ENCODE measurements at places on chromosomes 4 and X.

GRCh38 chr4:5839751-5840674 lies 52.9 kb downstream of the CRMP1 start:
- no peak for DNase-seq

GRCh38 chr4:170025523-170026252 lies 507 bp downstream of the MFAP3L start:
- no peak for DNase-seq

- DNase-seq, result no peak
These were observed 1074.5 kb upstream of the PRKX start for GRCh38 chrX:4787971-4788370.

GRCh38 chr4:165464813-165465381 lies 86.1 kb downstream of the CPE start:
- no peak for DNase-seq

DNA sequence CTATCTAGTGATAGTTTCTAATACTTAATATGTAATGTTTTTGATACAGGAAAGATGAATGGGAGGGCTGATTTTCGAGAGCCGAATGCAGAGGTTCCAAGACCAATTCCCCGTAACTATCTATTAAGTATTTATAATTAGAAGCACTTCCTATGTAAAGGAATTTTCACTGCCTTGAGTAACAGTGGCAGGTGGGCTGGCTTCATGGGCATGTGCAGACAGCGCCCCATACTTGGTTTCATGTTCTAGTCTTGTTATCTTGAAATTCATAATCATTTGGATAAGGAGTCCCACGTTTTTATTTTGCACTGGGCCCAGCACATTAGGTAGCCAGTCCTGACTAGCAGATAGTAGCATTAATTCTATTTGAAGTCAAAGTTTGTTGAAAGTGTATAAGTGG lies 1.7 kb downstream of the OCIAD1 start:
- no peak for DNase-seq

- no peak for DNase-seq
These were observed 67.4 kb upstream of the UGT2B10 start for GRCh38 chr4:68748181-68748991.

GRCh38 chr4:161949946-161950725 lies 213.7 kb downstream of the FSTL5 start:
- no peak for DNase-seq

- DNase-seq, result no peak
These were observed 29.1 kb downstream of the NAF1 start for GRCh38 chr4:163137581-163137980.

- no peak for DNase-seq
These were observed 1179.7 kb upstream of the ADGRL3 start for GRCh38 chr4:60020389-60020788.

DNA sequence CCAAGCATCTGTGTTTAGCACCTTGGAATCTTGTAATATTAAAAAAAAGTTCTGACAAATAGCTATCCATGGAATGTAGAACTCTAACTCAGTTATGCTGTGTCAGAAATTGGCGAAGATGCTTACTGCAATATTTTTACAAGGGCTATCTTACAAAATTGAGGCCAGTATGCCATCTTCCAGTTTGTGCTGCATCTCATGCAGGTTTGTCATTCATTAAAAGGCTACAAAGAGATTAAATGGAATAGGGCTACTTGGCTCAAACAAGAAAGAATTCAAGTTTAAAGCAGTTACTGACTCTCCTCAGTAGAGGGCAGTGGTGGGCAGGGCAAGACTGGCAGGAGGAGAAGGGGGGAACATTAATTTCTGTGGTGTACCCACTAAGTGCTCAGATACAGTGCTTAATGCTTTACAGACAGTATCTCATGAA lies 66.5 kb downstream of the SHROOM4 start:
- DNase-seq, result no peak

GRCh38 chr4:121675715-121676114 lies 21.1 kb downstream of the ANXA5 start:
- no peak for DNase-seq

DNA sequence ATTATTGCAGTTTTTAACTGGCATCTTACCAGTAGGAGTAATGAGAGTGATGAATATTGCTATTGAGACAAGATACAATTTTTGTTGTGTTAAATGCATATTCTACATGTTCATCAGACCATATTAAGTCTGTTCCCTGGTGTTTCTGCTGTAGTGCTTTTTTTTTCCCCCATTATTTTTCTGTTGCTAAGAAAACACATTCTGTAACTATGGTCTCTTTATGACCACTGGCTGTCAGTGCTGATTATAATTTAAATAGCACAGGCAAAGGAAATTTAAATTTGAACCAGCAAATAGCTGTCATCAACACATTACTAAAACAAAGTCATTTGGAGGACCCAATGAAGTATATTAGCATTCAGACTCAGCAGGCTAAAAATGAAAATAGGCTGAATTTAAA lies 98.3 kb upstream of the ANKRD50 start:
- DNase-seq, result no peak

- DNase-seq, result no peak
These were observed 72.4 kb upstream of the KLHL13 start for GRCh38 chrX:118189000-118189399.

- no peak for DNase-seq
These were observed 180.7 kb upstream of the ZFP42 start for GRCh38 chr4:187814737-187815465.

- DNase-seq, result no peak
These were observed 3.3 kb downstream of the PCDH10 start for GRCh38 chr4:133152330-133152821.

DNA sequence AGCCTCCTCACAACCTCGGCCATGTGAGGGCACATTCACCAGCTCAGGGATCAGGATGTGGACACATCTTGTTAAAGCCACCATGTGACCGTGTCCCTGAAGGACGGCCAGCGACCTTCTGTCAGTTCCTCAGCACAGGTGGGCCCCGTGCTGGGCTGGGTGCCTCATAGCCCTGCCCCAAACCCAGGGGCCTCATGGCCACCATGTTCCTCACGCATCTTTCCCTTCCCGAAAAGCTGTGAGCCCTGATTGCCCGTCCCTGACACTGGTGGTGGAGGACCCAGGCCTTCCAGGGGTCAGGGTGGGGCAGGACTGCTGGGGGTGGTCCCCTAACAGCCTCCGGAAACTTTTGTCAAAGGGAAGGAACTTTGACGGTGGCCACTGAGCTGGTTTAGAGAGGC lies 60.1 kb upstream of the ADRA2C start:
- DNase-seq, result no peak

DNA sequence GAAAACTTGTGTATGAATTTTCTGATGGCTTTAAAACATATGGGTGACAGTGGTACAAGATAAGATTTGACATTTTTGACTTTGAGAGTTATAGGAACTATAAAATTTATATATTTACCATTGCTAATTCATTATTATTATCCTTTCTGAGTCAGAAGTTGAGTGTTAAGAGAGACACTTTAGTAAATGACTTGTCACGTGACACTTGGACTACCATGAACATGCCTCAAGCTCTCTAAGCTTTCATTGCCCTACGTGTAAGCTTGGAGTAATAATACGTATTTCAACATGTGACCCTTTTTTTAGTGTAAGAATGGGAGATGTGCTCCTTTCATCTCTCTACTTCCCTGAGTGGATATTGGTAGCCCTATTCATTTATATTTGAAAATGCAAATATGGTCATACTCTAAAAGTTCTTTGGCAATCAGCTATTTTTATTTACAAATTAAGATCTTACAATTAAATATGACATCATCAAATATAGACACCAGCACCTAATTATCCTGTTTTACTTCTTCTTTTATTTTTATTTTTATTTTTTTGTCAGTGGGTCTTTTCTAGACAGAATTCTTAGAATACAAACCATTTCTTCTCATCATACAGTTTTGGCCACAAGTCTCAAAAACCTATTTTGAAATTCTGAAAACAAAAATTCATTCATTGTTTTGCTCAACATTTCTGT lies 837.0 kb downstream of the PDHA2 start:
- DNase-seq, result no peak

DNA sequence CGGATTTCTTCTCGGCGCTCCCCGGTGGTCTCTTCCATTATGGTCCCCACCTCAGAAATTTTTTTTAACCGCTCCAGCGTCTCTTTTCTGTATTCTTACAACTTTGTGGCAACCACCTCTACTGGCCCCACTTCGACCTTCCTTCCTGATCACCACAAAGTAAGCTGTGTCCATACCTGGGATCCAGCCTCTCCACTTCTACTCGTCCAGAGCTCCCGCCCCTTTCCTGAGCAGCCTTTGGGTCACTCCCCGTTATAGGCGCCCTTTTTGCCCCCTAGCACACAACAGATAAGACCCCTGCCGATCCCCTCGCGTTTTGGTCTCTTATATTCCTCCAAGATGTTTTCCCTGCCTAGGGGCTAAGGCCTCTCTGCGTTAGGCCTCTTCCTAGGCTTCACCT lies 557 bp downstream of the PIGG start:
- DNase-seq, result no peak

GRCh38 chr4:82293304-82293703 lies 80.5 kb downstream of the HNRNPD start:
- no peak for DNase-seq

- DNase-seq, result no peak
These were observed 96.3 kb upstream of the ADAMTS3 start for GRCh38 chr4:72665171-72665968.

DNA sequence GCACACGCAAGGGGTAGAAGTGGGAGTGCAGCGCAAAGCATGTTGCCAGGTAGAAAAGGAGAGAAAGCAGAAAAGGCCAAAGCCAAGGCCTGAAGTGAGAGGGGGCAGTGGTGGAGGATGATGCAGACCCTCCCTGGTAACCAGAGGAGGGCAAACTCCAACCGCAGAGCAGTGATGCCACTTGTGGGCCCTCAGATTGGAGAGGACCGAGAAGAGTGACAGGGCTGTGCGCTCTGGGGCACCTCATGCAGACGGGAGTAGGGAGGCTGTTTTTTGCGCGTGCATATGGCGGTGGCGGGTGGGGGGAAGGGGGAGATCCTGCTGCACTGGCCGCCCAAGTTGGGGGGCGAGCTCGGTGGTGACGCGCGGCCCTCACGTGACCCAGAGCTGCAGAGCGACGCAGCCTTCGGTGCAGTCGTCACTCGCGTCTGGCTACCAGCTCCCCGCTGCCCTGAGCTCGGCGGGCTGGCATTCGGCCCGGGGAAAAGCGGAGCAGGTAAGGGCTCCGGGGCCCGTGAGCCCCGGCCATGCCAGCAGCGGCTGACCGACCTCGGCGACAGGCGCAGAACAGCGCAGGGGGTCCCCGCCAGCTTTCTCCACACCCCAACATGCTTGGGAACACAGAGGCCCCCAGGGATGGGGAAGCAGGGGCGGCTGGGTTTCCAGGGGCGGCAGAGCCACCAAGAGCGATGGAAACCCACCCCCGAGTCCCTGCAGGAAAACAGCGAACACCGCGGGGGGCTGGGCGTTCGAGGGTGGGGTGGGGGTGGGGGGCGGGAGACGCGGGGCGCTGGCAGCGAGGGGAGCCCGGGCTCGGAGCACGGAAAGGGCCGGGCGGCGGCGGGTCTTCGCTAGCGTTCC lies at the start of gene BEX3:
TSS of gene BEX3 (plus strand) at position 421 of the 861 bp plus-strand sequence. CDS start 984 bp downstream, outside the sequence.
- no peak for DNase-seq

GRCh38 chr4:90648311-90648710 lies 521.1 kb downstream of the CCSER1 start:
- no peak for DNase-seq

GRCh38 chr4:2388429-2389182 lies 29.8 kb downstream of the ZFYVE28 start:
- DNase-seq, result no peak

- DNase-seq, result no peak
These were observed 444.9 kb downstream of the RAPGEF2 start for GRCh38 chr4:159547645-159548308.

GRCh38 chr4:118762155-118762554 lies 73.8 kb downstream of the SEC24D start:
- no peak for DNase-seq

GRCh38 chrX:103367502-103367901 lies 8.8 kb upstream of the BEX3 start:
- DNase-seq, result no peak

DNA sequence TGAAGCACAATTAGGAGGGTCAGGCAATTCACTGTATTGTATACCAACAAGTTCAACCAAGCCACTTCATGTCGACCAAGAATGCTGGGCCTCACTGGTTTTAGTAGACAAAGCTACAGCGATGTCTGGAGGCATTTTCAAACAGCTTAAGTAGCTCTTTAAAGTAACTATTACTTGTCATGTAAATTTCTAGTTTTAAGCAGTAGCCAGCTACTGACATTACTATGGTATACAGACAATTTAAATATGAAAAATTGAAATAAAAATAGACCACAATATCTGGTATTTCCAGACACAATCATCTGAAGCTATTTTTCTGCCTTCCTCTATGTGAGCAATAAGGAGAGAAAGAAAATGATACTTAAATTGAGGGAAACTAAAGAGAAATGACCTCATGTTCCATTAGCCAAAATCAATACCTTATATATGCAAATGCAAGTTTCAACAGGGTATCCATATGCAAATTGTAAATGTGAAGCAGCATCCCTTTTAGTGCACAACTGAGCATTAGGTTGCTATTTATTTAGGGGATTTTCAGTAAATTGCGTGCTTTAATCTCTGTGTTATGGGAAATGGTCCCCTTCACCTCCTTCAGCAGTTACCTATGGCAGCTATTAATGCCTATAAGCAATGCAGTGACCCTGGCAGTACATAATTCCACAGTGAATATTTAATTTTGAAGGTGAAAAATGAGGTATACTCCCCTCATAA lies 119.5 kb downstream of the GPC3 start:
- no peak for DNase-seq

DNA sequence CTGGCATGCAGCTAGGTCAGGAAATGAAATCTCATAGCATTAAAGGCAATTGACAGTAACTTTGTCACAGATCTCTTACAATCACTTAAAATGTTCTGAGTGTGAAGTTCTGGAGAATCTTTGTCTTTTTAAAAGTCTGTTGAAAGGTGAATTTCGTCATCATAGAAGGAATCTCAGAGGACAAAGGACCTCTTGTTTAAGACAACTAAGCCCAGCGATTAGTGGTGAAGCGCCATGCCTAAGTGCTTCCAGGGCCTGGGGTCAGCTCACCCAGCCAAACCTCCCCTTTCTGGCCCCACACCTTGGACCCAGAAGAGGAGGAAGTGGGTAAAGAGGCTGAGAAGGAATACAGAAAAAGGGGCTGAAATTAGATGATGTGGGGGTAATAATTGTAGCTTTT lies 8.5 kb downstream of the FRMD7 start:
- DNase-seq, result no peak

DNA sequence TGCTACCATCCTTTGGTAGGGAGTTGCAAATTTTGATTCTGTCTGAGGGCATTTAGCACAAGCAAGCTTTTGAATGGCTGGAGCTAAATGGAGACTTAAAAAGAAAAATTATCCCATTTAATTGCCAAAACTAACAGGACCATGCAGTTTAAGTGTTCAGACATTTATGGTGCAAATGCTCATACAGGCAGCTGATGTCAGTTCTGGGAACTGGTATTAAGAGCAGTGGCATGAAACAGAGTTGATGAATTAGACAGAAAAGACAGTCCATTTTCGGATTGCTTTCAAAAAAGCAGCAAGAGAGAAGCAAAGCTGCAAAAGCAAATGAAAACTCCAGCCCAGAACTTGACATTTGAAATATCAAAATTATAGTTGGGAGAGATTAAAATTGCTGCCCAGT lies 1.3 kb downstream of the SCRG1 start:
- DNase-seq, result no peak
